ENCODE measurements at places on chromosomes 3 and 15. TPM values are rescaled to one million over a fixed set of nuclear protein-coding genes. Genes with fewer than 3 reads are reported as not detected.

The TMEM40 gene
- 0.81 TPM for total RNA-seq

The MUSTN1 gene
- total RNA-seq, result not detected

The PROS1 gene
- 6.8 TPM for total RNA-seq

The SUCNR1 gene
- 0.09 TPM for total RNA-seq

The TRPM1 gene
- not detected for total RNA-seq

The OXTR gene
- 9.2 TPM for total RNA-seq

The ANKRD63 gene
- 0.67 TPM for total RNA-seq

The ST8SIA2 gene
- total RNA-seq, result 0.53 TPM

The ATG3 gene
- 46.0 TPM for total RNA-seq

The FAM3D gene
- not detected for total RNA-seq

The RTP3 gene
- not detected for total RNA-seq

The SETD2 gene
- total RNA-seq, result 19.4 TPM

The RARB gene
- 8.8 TPM for total RNA-seq

The CACNA2D2 gene
- total RNA-seq, result 0.15 TPM

The FBXW12 gene
- total RNA-seq, result not detected

The CHRNA7 gene
- total RNA-seq, result 3.1 TPM

The GMPS gene
- total RNA-seq, result 90.2 TPM

The FOXL2 gene
- total RNA-seq, result 5.3 TPM
